NCI-H1048 (cell line): ENCODE measurements at places on chromosomes 2 and 18.
A peak's percentile ranks its signal among the peaks of the same experiment; 100 is the strongest.

GRCh38 chr2:241410739-241411176 is 54.7 kb downstream of the FARP2 start:
- DNase-seq: no peak

DNA sequence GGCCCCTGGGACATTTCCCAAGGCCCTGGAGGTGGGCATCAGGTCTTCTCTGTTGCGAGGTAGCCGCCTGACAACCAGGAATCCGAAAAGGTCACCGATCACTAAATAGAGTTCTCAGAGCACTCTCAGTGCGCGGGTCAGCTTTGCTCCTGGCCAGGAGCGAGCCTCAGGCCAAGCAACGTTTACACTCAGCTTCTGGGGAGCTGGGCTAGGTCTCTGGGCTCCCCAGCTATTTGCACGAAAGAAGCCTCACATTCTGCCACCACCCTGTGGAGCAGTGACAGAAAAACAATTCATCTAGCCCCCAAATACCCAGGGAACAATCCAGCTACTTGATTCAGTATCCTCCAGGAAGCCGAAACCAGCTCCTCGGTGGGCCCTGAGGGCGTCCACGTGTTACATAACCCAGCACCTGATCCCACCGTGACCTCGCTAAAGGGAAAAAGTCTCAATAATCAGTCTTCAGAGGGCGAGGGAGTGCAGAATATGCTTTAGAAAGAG is 3.3 kb downstream of the SH3BP4 start:
- DNase-seq: no peak

DNA sequence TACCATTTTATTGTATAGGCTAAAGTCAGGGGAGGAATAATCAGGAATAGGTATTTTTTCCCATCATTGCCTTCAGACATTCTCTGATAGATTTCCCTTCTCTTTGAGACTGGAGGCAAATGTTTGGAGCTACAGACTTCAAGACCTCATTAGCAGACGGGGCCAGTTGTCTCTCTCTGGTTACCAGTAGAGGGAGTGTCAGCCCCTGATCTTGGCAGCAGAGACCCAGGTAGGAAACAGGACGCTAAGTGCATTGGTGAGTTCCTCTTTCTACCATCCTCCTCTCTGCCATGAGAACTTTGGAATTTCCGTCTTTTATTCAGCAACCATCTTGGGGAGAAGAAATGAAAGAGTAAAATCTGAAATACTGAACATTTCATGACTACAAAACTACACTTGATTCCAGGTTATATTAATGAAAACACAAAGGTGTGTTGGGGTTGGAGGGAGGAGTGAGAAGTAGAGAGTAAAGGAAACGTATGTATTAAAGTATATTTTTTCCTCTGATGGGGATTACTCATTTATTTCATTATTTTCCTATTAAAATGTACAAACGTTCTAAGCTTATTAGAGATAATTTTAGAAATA is 186.2 kb upstream of the GCFC2 start:
- DNase-seq: peak; percentile 49

DNA sequence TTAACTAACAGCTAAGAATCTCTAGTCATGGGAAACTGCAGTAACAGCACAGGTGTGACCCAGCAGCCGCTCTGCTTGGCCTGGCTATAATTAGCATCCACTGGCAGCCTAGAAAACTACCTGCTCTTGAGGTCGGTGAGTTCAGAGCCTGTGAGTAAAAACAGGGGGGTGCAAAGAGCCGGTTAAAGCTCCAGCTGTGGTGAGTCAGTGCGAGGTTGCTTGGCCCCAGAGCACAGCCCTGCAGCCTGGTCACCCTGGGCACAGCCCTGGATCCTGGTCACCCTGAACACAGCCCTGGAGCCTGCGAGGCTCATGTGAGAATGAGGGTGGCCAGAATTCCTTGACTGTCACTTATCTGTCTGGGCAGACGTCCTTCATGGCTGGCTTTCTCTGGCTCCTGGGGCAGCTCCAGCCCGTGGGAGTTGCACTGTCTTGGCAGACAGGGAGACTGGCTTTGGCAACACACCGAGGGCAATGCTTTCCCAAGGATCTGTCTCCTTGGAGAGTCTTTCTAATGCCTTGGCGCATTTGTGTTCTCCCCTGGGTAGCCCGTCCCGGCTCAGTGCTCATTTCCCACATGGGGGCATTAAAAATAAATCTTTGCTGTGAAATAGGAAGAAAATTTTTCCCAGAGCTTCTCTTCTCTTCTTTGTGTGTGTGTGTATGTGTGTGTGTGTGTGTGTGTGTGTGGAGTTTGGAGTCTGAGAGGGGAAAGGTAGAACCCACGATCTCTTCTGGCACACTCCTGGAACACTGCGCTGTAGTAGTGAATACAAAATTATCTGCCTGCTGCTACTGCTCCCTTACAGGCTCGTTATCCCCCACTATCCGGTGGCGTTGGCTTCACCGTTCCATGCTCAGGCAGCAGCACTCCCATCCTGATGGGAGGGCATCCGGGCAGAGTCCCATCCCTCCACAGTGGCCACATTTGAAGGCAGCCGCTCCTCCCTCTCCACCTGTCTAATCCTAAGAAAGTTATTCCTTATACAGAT is 250.2 kb upstream of the MEX3C start:
- DNase-seq: no peak
